MV-4-11 (cell line): ENCODE measurements at places on chromosomes 5 and 9.
A peak's percentile ranks its signal among the peaks of the same experiment; 100 is the strongest.

- DNase-seq: no peak
These were observed 105.8 kb downstream of the ARHGAP26 start for GRCh38 chr5:142875936-142876335.

DNA sequence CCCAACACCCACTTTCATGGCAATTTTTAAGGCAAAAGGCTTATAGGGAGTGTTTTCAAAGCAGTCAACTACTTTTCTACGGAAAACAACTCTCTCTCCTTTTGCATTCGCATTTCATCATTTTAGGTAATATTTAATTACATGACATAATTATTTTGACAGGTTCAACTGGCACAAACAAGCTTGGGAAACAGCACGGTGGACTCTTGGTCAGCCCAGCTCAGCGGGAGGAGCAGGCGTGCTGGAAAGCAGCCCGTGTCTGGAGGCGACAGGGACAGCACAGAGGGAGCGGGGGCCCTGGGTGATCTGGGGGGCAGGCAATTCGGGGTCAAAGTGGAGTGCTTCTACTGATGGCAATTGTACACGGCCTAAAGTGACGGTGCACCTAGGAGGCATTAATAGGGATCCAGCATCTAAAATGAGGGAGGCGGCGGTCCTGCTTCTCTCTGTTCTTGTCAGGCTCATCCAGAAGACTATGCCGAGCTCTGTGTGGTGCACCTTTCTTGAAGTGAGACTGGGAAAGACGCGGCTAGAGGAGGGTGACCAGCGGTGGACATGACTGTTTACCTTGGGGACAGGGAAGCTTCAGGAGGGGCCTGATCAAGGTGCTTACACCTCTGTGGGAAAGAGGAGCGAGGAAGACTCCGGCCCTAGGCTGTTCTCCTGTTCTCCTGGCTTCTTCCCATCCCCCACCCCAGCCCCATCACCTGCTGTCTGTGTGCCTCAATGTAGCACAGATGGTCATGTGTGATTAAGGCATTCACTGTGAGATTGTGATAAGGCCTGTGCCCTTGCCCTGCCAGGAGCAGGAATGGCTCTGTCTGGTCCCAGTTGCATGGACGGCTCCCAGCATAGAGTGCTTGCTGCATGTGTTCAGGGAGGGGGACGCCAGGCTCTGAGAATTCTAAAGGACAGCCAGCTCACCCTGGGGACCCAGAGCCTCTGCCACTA is 3.4 kb downstream of the MYMK start:
- DNase-seq: no peak

DNA sequence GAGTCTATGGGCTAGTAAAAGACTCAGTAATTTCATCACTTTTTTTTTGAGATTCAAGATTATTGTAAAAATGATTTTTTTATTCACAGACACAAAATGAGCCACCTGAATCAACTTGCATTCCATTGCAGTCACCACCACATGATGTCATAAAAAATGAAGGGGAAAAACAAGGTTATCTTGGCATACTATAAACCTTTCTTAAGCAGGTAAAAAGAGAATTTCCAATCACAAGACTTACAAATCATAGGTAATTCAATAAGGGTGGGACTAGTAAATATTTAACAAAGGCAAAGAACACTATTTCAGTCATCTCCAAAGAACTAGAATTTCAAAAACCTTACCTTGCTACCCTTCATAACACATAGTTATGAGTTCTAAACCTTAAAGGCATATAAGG is 30.7 kb downstream of the TRPM6 start:
- no peak for DNase-seq

DNA sequence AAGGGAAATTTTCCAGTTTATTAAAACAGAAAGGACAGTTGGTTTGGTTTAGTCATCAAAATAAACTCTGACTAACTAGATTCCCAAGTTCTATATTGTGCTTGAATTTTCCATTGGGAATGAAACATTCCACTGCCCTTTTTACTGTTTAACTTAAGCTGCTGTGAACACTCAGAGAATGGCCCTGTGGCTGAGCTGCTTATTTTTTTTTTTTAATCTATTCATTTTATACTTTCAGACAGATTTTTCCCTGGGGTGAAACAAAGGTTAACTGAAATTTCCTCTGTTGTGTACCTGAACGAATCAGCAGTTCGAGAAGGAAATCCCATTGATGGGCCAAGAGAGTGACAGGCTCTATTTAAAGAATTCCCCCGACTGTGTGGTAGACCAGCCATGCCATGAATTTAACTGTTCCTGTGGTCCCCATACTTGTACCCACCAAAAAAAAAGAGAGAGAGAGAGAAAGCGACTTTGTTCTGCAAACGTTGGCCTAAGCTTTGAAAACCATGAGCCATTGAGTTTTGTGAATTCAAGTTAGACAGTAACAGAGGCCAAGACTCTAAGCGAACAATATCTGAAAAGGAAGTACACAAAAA is 138.7 kb upstream of the GRHPR start:
- no peak for DNase-seq

DNA sequence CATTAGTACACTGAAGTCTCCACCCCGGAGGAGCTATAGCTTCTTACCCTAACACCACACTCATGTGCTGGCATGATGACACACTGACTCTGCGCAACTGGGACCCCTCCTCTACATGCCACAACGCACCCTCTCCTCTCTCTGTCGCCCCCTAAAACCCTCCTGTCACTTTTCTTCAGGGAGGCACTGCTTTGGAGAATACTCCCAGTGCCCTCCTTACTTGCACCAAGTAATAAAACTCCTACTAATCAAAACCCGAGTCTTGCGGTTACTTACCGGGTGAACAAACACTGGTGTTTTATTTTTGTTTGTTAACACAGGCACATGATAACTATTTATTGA is 12.6 kb upstream of the STXBP1 start:
- DNase-seq: no peak

GRCh38 chr5:14628346-14628745 is 36.2 kb upstream of the OTULIN start:
- DNase-seq: peak; percentile 42

DNA sequence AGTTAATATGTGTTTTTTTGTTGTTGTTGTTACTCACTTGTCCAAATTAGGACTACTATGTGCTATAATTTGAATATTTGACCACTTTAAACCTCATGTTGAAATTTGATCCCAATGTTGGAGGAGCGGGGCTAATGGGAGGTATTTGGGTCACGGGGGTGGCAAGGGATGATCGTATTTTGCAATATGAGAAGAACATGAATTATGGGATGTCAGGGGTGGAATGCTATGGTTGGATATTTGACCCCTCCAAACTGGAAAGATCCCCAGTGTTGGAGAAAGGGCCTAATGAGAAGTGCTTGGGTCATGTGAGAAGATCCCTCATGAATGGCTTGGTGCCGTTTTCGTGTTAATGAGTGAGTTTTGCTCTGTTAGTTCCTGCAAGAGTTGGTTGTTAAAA is 119.8 kb downstream of the NUDT12 start:
- DNase-seq: no peak

GRCh38 chr5:65903581-65903980 is 22.8 kb upstream of the ERBIN start:
- no peak for DNase-seq

DNA sequence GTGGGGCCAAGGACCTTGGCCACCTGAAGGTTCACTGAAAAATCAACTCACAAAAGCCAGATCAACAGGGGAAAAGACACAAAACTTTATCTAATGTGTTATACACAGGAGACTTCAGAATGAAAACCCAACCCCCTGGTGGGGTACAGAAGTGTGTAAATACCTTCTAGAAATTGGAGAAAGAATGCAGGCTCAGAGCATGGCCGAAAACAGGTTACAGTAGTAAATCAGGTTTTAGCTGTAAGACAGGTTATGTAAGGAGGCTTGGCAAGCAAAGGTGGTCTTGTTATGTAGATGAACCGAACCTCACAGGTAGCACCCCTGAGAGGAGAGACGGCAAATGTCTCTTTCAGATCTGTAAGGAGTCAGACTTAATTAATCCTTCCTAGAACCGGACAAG is 10.0 kb downstream of the CEMIP2 start:
- DNase-seq: no peak

- no peak for DNase-seq
These were observed 422.2 kb downstream of the CTNND2 start for GRCh38 chr5:11482011-11482410.

GRCh38 chr5:115461093-115461492 is 83.5 kb downstream of the FEM1C start:
- DNase-seq: no peak

GRCh38 chr9:69502671-69503301 is 169.4 kb downstream of the APBA1 start:
- DNase-seq: no peak

- DNase-seq: no peak
These were observed 160.2 kb upstream of the CDH6 start for GRCh38 chr5:31033295-31033694.

- DNase-seq: no peak
These were observed 459.6 kb downstream of the RAB3C start for GRCh38 chr5:59042201-59043055.

DNA sequence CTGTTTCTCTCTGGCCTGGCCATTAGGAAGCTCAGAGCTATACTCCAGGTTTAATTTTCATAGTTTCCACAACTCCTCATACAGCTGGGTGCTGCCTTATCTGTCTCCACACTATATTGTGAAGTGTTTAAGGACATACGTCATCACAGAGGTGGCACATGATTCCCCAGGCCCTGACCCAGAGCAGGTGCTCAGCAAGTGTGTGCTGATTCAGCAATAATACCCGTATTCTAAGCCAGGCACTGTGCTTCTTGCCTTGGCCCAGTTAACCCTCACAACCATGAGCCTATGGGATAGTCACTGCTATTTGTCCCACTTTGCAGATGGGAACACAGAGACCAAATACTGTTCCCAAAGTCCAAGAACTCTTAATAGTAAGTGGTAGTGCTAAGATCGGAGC is 93.5 kb upstream of the SMIM23 start:
- DNase-seq: no peak

DNA sequence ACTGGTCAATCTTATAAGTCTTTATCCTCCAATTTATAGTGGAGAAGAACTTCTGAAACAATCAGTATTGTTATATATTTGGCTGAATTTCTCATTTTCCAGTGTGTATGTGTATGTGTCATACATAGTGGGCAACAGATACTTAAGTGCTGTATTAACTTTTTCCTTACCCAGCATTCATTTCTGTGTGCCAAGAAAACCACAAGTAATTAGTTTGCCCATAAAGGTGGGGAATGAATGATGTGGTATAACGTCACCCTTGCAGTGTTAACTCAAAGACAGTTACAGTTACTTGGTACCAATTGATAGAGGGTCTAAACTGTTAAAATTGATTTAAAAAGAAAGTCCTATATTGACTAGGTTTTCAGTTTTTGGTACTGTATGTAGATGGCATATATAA is 2.0 kb downstream of the OGN start:
- DNase-seq: no peak

DNA sequence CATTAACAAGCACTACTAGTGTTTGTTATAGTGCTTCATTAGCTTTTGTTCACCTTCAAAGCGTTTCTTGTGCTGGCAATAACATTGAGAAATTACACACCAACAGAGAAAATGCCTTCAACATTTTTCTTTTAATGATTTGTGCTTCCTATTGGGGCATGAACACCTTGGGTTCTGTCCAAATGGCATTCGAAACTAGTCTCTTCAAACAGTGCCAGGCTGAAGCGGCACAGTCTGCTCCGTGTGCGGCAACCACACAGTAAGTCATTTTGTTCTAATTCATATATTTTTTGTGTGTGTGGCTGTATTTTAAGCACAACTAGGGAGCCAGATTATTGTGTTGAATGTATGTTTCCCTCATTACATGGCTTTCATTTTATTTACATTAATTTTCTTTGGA is 414.7 kb upstream of the SGCD start:
- no peak for DNase-seq

DNA sequence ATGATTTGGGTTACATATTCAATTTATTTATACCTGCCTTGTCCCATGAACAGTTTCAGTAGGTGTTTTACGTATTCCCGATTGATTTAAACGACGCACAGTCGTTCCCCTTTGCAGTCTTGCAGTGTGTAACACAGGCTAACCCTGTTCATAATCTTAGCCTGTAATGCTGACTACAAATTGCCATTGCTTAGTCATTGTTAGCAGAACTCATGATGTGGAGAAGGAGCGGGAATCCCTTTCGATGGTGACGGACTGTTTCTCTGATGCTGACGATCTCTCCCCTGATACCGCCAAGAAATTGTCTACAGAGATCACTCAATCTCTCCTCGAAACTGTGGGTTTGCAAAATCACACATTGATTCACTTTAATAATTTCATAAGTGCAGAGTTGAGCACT is 93.2 kb downstream of the MRPL36 start:
- no peak for DNase-seq

DNA sequence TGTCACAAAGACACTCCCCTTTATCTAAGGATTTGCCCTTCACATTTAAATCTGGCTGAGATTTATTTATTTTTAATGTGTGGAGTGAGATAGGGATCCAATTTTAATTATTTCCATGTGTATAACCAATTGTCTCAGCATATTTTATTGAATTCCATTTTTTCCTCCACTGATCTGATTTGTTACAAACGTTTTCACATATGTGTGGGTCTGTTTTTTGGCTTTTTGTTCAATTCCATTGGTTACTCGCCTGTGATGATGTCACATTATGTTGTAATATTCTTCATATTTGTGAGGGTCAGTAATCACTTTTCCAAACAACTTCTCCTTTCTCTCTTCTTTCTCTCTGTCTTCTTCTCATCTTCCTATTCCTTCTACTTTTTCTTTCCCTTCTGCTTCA is 278.3 kb upstream of the RFX3 start:
- no peak for DNase-seq
